ENCODE measurements at places on chromosomes 12 and 14. TPM values are rescaled to one million over a fixed set of nuclear protein-coding genes. Genes with fewer than 3 reads are reported as not detected.

PTPRB gene
- 7.2 TPM for polyA plus RNA-seq

TAS2R8 gene
- polyA plus RNA-seq = not detected

GRCh38 chr14:79496701-79497100, 714.6 kb downstream of the DIO2 start:
- DNase-seq = no peak

DNA sequence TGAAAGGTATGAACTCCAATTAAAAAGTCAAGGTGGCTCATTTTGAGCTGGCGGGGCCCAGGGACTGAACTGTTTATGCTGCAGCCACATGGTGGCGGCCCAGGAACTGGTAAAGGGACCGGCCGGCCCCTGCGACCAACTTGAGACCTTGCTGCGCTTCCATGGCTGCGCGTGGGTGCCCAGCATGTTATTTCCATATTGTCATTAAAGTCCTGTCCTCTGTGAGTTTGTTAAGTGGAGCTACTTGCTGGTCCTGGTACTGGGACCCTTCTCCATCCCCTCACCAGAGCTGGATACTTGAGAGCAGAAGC, 62.3 kb downstream of the BEGAIN start:
- no peak for DNase-seq

GRCh38 chr14:71301611-71302010, 394.4 kb downstream of the PCNX1 start:
- DNase-seq = no peak

DNA sequence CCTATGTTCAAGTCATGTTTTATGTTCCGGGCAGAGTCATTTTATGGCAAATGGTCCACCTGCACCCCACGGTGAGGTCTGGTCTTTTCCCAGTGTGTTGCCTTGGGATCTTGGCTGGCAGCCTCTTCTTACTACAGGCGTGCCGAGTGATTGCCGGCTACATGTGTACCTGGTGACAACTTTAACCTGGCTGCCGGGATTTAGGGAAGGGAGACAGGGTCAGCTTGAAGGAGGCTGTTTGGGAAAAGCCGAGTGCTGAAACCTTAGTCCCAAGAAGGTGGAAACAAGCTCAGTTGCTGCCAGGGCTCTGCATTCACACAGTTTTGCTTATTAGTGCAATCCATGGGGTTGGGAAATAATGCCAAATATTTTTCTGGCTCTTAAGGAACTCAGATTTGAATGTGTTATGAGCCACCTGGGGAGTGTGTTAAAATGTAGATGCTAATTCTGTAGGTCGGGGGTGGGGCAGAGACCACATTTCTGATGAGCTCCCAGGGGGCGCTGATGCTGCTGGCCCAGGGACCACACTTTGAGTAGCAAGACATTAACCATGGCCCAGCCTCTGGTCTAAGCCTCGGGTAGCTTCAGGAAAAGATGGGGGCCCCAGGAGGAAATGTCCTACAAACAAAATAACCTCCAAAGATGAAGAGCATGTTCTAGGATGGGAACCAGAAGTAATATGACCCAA, 179.6 kb downstream of the TBX5 start:
- no peak for DNase-seq

- no peak for DNase-seq
Measured at GRCh38 chr14:100419856-100420255, 96.7 kb downstream of the SLC25A47 start.

DNA sequence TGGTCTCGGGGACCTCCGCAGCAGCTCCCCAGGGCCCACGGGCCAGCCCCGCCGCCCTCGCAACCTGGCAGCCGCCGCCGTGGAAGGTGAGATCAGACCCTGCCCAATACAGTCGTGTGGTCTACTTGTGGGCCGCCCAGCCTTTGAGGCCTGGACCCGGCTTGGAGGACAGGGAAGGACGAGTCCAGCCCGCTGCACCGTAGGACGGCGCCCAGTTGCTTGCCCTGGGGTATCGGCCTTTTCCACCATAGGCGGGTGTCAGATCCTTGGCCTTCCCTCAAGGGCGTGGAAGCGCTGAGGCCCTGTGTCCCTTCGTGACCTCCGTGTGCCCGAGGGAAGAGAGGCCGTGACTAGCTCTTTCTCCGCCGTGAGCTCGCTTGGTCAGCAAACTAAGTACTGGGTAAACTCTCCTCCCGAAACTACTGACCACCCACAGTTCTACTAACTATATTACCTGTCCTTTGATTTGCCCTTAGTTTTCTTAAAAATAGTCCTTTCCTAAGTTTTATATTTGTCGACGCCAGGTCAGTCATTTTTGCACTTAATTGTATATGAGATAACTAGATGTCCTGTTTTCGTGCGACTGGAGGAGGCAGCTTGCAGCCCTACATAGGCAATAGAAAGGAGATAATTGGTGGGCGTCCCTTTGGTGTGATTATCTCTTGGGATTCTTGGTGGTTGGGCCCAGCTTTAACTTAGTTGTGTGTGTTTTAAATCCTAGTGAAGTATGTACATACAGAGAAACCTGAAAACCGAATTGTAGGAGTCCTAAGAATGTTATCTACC, 757 bp downstream of the SLC25A3 start:
- peak; percentile 52 for DNase-seq

DNA sequence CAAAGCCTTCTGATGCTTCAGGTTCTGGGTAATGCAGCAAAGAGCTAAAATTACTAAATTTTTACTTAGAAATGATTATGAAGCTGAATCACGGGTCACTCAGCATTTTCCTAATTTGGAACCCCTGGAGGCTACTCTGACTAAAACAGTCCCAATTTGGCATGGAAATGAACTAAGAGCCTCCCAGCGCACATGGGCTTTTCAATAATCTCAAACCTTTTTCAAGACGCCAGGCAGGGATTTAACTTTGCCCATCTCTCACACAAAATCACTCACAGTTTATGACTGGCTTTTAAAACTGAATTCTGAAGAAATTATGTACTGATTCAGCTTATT, 68.3 kb downstream of the LLPH start:
- no peak for DNase-seq

GRCh38 chr12:71124835-71125460, 32.9 kb downstream of the TSPAN8 start:
- DNase-seq = no peak

DNA sequence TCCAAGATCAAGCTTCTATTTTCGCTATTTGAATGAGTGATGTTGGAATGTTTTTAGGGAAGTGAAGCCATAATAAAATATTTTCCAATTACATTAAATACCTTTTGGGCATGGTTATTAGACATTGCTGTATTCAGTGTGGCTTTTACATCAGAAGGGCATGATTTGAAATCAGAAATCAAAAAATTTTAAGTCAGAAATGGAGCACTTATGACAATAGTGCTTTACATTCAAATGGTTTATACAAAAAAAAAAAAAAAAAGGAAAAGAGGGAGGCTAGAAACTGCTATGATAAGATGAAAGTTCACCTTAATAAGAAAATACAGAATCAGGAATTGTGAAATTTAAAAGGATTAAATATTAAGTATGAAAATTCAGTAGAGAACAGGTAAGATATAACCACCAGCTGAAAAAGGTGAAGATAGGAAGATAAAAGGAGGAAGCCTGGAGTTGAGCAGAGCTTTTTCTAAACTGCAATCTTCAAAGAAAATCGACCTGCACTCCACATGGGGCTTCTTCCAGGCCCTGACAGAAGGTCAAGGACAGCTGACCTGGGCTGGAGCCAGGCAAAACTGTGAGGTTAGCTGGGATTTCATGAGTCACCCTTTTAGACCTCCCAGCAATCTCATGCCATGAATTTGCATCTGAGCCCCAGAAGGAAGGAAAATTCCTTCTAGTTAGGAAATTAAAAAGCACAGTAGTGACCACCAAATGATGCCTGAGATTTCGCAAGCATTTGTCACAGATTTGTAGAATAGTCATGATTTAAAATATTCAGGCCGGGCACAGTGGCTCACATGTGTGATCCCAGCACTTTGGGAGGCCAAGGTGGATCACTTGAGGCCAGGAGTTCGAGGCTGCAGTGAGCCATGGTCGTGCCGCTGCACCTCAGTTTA, 23.4 kb upstream of the BMP4 start:
- DNase-seq = no peak

Data from large intestine (tissue), 12 donors.